H1 (cell line): ENCODE measurements at places on chromosomes 13 and 19. TPM values are rescaled to one million over a fixed set of nuclear protein-coding genes. Genes with fewer than 3 reads are reported as not detected.

DNA sequence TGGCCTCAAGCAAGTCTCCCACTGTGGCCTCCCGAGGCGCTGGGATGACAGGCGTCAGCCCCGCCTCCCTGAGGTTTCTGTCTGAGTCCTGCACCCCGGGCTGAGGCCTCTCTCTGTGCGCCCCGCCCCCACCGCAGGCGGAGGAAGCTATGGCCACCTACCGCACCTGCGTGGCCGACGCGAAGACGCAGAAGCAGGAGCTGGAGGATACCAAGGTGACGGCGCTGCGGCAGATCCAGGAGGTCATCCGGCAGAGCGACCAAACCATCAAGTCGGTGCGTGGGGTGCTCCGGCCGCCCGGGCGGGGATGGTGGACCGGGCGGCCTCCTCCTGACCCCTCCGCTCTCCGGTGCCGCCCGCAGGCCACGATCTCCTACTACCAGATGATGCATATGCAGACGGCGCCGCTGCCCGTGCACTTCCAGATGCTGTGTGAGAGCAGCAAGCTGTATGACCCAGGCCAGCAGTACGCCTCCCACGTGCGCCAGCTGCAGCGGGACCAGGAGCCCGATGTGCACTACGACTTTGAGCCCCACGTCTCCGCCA, 12.7 kb downstream of the ARHGAP45 start:
- no peak overlapping the region for H3K27ac ChIP-seq
- no peak for DNase-seq
- H3K4me1 ChIP-seq = no peaks in the 10 kb centered on the region
- peaks cover 54% of the 10 kb centered on the region; the same call in 1 of the 2 replicates for H3K36me3 ChIP-seq

GRCh38 chr19:51375504-51376221, 3.2 kb upstream of the NKG7 start:
- DNase-seq = no peak
- H3K27me3 ChIP-seq = no peaks in the 10 kb centered on the region
- no peaks in the 10 kb centered on the region for H3K4me1 ChIP-seq
- H3K4me3 ChIP-seq = no peak overlapping the region
- H3K36me3 ChIP-seq = no peaks in the 10 kb centered on the region

DNA sequence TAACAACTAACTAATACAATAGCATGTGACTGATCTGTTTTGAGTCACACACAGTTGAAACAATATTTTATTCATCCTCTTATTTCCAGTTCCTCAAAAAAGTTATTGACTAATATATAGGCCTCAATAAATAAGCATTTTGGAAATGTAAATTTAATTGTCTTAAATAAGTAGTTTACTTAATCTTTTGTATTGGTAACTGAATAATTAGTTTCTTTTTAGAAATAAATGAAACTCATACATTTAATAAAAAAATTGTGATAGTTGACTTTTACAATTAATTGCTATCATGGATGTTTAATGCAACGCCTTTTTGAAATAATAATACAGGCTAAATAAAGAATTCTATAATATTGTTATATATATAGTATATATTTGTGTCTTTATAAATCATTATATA, 500.8 kb upstream of the PCDH20 start:
- no peaks in the 10 kb centered on the region for H3K36me3 ChIP-seq
- no peak overlapping the region for H3K27ac ChIP-seq
- no peaks in the 10 kb centered on the region for H3K4me1 ChIP-seq
- H3K27me3 ChIP-seq = no peaks in the 10 kb centered on the region

- no peaks in the 10 kb centered on the region for H3K4me1 ChIP-seq
- no peaks in the 10 kb centered on the region for H3K36me3 ChIP-seq
- no peak overlapping the region for H3K27ac ChIP-seq
- peak overlapping the region; percentile 48 for H3K4me3 ChIP-seq
- no peaks in the 10 kb centered on the region for H3K27me3 ChIP-seq
Observed at GRCh38 chr19:3075605-3076431, 13.5 kb upstream of the TLE5 start.

- H3K27me3 ChIP-seq = no peaks in the 10 kb centered on the region
- 0 out of 2 replicates have a peak overlapping the region, but pooled peaks have one; percentile 8 for H3K27ac ChIP-seq
- no peaks in the 10 kb centered on the region; the same call in 1 of the 2 replicates for H3K36me3 ChIP-seq
- H3K4me1 ChIP-seq = peaks cover 13% of the 10 kb centered on the region
- no peak overlapping the region for H3K4me3 ChIP-seq
Observed at GRCh38 chr19:29671393-29672160, 6.3 kb downstream of the PLEKHF1 start.

- H3K4me1 ChIP-seq = peaks cover 13% of the 10 kb centered on the region
- no peaks in the 10 kb centered on the region for H3K27me3 ChIP-seq
- peak overlapping the region; percentile 31; the same call in 1 of the 2 replicates for H3K4me3 ChIP-seq
- peak overlapping the region; percentile 87 for H3K27ac ChIP-seq
- no peaks in the 10 kb centered on the region for H3K36me3 ChIP-seq
- DNase-seq = no peak
Observed at GRCh38 chr19:38004186-38004520, 97.1 kb downstream of the SIPA1L3 start.

DNA sequence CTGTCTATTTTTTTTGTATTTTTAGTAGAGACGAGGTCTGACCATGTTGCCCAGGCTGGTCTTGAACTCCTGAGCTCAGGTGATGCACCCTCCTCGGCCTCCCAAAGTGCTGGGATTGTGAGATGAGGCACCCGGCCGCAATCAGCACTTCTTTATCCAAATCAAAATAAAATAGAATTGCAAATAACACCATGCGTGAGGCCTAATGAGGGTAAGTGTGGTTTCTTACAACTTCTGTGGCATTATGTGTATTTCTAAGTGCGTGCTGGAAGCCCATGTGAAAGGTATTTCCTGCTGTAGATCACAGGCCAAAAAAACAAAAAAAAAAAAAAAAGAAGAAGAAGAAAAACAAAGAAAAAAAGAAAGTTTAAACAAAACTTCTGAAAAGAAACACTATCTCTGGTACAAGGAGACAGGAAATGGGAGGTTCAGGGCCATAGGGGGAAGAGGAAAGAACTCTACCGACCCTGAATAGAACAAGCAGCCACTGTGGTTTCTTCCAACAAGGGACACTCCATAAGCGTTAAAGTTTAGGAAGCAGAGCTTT, 3.0 kb upstream of the GRAMD1A start:
- no peak overlapping the region for H3K4me3 ChIP-seq
- H3K27ac ChIP-seq = no peak overlapping the region
- H3K27me3 ChIP-seq = no peaks in the 10 kb centered on the region
- no peaks in the 10 kb centered on the region; the same call in 1 of the 2 replicates for H3K36me3 ChIP-seq

DNA sequence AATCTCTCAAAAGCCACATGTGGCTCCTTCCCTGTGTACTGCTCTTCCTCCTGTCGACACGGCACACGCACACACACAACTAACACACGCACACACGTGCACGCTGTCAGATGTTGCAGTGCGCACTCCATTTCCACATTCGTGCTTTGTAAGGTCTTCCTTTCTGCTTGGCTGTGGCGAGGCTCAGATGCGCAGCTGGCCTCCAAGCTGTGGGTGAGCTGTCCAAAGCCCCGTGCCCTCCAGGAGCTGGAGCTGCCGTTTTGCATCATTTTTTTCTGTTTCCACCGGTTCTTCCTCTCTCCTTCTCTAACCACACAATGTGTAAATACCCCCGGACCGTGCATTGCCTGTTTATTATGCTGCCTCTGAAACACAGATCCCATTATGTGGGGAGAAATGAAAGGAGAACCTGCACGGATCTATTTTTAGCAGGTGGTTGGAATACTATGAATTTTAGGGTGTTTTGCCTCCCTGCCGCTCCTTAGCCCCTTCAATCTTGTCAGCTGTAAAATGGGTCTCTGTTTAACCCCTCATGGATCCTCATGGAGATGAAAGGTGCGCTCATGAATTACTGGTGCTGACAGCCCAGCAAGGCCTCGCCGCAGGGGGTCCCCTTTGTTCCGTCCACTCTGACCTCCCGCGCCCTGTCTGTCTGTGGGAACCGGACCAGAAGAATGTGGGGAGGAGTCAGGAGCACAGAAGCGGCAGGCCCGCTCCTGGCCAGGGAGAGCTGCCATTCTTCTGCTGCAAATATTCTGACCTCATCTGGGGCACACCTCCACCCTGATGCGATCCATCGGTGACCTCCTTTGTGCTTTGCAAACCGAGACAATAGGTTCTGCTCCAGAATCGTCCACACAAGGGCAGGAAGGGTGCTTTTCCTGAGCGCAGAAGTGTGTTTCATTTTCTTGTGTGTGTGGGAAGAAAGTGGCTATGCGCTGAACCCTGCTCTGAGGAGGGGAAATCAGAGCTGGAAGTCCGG, 137.7 kb downstream of the SOX1 start:
- peaks cover 31% of the 10 kb centered on the region for H3K27me3 ChIP-seq
- H3K4me1 ChIP-seq = peaks cover 2% of the 10 kb centered on the region
- H3K27ac ChIP-seq = no peak overlapping the region
- peak overlapping the region; percentile 52 for H3K4me3 ChIP-seq

GRCh38 chr19:11418549-11419506, at the start of gene RGL3:
Gene RGL3, minus strand, starts transcription at chr19:11419314. Its CDS starts 36 bp downstream, at chr19:11419278.
- DNase-seq = no peak
- H3K27ac ChIP-seq = peak within 1 kb of the TSS; percentile 69; the same call in 1 of the 2 replicates
- H3K4me1 ChIP-seq = peaks cover 6% of the 10 kb centered on the region; the same call in 1 of the 2 replicates
- H3K27me3 ChIP-seq = peaks cover 2% of the 10 kb centered on the region

DNA sequence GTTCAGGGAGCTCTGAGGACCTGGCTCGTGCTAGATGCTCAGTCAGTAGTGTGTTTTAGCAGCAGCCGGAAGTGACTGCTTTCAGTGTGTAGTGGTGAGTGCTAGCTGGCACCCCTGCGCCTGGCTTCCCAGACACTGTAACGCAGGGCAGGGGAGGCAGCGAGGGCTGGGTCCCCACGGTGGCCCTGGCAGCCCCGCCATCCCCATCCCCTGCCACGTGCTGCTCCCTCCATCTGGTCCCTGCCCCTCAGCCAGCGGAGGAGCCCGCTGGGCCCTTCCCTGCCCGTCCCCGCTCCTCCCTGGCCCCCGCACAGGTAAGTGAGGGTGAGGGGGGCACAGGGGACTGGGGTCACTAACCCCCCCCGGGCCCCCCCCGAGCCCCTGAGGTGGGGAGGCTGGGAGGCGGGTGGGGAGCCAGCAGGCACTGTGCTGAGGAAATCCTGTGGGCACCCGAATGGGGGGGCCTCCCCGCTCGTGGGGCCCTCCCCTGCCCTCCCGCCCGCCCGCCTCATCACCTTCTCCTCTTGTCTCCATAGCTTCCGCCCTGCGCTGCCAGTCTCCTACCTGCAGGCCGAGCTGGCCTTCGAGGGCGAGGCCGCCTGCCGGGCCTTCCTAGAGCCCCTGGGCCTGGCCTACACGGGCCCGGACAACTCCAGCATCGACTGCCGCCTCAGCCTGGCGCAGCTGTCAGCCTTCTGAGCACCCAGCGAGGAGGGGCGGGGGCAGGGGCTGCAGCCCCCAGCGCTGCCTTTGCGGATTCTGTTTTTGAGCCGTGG, 3.2 kb downstream of the LENG9 start:
- H3K36me3 ChIP-seq = peaks cover 32% of the 10 kb centered on the region
- no peak overlapping the region for H3K4me3 ChIP-seq
- peaks cover 8% of the 10 kb centered on the region for H3K4me1 ChIP-seq
- no peak for DNase-seq
- H3K27me3 ChIP-seq = peaks cover 2% of the 10 kb centered on the region
- H3K27ac ChIP-seq = no peak overlapping the region

DNA sequence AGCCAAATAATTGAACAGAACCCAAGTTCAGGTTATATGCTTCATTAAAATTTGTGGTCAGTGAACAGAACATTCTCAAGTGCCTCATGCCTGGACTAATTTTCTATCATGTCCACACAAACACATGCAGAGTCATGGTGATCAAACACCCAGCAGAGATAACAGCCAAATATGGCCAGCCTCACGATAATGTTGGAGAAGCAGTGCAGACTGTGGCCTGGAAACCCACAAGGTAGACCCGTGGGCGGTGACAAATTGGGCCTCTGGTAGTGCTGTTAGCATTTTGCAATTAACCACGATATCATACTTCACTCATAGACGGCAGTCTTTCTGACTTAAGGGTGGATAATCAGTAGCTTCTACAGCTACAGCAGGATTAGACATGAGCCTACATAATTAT, 35.0 kb upstream of the VWA8 start:
- no peaks in the 10 kb centered on the region for H3K36me3 ChIP-seq
- no peak overlapping the region for H3K27ac ChIP-seq
- H3K27me3 ChIP-seq = no peaks in the 10 kb centered on the region
- peaks cover 3% of the 10 kb centered on the region; the same call in 1 of the 2 replicates for H3K4me1 ChIP-seq
- DNase-seq = no peak
- no peak overlapping the region for H3K4me3 ChIP-seq

DNA sequence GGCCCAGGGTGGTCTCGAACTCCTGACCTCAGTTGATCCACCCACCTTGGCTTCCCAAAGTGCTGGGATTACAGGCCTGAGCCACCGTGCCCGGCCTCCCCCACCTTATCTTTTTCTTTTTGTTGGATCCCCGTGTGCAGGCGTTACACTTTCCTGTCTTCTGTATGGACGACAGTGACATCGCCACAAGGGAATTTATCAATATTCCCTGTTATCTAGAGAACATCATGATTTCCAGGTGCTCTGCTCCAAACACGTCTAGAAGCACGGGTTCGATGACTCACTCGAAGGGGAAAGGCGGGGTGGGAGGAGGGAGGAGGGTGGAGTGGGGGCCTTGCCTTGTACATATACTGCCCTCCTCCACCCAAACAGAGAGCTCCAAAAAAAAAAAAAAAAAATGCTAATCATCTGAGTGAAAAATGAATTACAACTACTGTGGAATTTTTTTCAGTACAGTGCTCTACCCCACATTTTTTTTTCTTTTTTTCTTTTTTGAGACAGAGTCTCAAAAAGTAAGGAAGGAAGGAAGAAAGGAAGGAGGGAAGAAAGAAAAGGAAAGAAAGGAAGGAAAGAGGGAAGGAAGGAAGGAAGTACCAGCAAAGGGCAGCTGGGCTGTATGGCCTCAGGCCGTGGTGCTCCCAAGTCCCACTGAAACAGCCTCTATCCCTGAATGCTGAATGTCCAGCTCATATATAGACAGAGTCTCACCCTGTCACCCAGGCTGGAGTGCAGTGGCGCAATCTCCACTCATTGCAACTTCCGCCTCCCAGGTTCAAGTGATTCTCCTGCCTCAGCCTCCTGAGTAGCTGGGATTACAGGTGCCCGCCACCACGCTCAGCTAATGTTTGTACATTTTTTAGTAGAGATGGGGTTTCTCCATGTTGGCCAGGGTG, 36.8 kb downstream of the INSR start:
- DNase-seq = no peak
- no peaks in the 10 kb centered on the region for H3K36me3 ChIP-seq
- H3K27me3 ChIP-seq = no peaks in the 10 kb centered on the region

- no peak overlapping the region for H3K4me3 ChIP-seq
- no peaks in the 10 kb centered on the region for H3K36me3 ChIP-seq
- no peak overlapping the region for H3K27ac ChIP-seq
- no peaks in the 10 kb centered on the region for H3K27me3 ChIP-seq
Observed at GRCh38 chr19:19420570-19421298, 15.3 kb downstream of the GATAD2A start.

- H3K4me1 ChIP-seq = no peaks in the 10 kb centered on the region
- no peaks in the 10 kb centered on the region for H3K36me3 ChIP-seq
- no peak overlapping the region for H3K4me3 ChIP-seq
- no peak for DNase-seq
Observed at GRCh38 chr13:27774169-27774568, 18.1 kb upstream of the GSX1 start.

GRCh38 chr19:34841780-34842179, 68.8 kb upstream of the ZNF599 start:
- peaks cover 3% of the 10 kb centered on the region; the same call in 1 of the 2 replicates for H3K27me3 ChIP-seq
- H3K27ac ChIP-seq = no peak overlapping the region
- H3K4me3 ChIP-seq = no peak overlapping the region
- H3K36me3 ChIP-seq = no peaks in the 10 kb centered on the region
- no peak for DNase-seq
- peaks cover 14% of the 10 kb centered on the region for H3K4me1 ChIP-seq

SHD gene
- polyA plus RNA-seq = 10.7 and 15.5 TPM in 2 replicates

SBSN gene
- polyA plus RNA-seq = not detected in 2 replicates

RNASEH2B gene
- polyA plus RNA-seq = 8.5 and 19.3 TPM in 2 replicates

P2RY11 gene
- 9.2 and 16.2 TPM in 2 replicates for polyA plus RNA-seq
